CD4-positive, alpha-beta T cell treated with Interleukin-21 for 1 hour (primary cell): ENCODE measurements at places on chromosomes 1 and 21.

GRCh38 chr1:47298025-47298699 is 15.8 kb downstream of the STIL start:
- DNase-seq, result no peak

- no peak for DNase-seq
Measured at GRCh38 chr21:39094847-39095579, 88.2 kb downstream of the PSMG1 start.

GRCh38 chr1:14263671-14264070 is 334.8 kb upstream of the KAZN start:
- DNase-seq, result no peak

GRCh38 chr1:20660847-20661206 is 342 bp downstream of the DDOST start:
- peak; percentile 27 for DNase-seq

DNA sequence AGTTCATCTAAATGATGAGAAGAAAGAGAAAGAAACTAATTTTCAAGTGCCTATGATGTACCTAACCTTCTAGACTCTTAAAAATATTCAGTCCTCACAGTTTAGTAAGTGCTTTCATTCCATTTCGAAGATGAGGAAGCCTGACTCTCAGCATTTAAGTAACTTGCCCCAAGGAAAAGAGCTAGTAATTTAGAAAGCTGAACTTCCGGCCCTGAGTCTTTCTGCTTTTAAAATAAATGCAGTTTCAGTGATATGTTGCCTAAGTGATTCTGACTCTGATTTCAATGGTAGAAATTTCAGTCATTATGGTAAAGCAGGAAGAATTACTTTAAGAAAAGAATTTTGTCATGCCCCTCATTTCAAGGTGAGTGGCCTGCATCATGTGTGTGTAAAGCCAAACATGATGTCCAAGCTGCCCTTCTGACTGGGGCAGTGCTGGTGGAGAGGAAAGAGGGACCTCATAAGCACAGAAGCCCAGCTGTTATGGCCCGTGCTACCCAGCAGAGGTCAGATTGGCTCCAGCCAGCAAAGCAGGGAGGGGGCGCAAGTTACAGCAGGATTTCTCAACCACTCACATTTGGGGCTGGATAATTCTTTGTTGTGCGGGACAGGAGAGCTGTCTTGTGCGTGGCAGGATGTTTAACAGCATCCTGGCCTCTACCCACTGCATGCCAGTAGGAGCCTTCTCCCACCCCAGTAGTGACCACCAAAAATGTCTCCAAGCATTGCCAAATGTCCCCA is 10.7 kb downstream of the ATP1A4 start:
- DNase-seq, result no peak

- no peak for DNase-seq
Measured at GRCh38 chr1:56788588-56788987, 30.6 kb downstream of the FYB2 start.

GRCh38 chr1:234405676-234406075 is 32.4 kb downstream of the COA6 start:
- DNase-seq, result no peak

DNA sequence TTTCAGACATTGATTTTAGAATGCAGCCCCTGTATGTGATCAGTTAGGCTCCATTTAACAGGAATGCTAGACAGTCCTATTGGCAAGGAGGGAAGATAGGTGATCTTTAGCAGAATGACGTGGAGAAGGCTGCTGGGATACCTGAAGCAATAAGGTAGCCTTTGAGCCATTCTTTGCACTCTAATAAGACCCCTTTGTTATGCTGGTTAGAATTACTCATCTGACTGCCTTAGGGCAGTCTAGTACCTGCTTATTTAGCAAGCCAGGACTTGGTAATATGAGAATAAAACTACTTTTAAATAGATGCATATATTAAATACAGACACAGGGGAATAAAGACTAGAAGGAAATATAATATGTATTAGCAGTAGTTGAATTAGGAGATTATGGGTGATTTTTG is 29.1 kb downstream of the NGF start:
- DNase-seq, result no peak

GRCh38 chr1:7421471-7422075 is 349.5 kb upstream of the VAMP3 start:
- DNase-seq, result no peak

GRCh38 chr1:61318319-61319125 is 236.2 kb downstream of the NFIA start:
- no peak for DNase-seq

- no peak for DNase-seq
Measured at GRCh38 chr1:218785928-218786327, 387.8 kb upstream of the LYPLAL1 start.

- DNase-seq, result no peak
Measured at GRCh38 chr1:19229229-19229628, 19.2 kb upstream of the UBR4 start.

DNA sequence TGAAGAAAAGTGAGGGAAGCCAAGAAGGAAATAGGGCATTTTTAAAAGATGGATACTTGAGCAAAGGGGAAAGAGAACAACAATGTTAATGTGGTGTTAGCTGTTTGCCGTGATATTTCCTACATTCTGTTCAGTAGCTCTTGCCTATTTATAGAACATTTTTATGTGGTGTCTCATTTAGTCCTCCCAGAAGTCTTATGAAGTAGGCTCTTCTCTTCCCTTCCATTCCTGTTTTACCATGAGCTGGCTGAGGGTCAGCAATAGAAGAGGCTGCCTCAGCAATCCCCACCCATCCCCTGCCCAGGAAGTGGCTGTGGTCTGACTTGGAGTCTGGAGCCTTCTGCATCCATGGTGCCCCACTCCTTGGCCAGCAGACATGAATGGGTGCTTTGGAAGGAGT is 60.1 kb downstream of the KIAA0040 start:
- no peak for DNase-seq

DNA sequence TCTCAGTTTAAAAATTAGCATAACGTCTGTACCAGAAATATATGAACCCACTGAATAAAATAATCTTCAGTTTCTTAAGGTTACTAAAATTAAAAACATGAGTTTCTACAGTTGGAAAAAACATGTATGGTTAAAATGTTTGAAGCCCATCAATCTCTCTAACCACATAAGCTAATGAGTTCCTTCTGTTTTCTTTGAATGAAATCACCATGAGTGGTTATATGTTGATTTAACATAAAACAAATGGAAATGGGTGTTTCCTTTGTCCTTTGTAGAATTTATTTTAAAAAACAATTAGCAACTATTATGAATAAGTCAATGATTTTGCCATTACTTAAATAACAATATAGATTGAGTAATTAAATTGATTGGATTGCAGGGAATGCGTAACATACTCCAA is 3.0 kb upstream of the ADGRL2 start:
- no peak for DNase-seq

GRCh38 chr1:158366783-158367182 is 13.1 kb downstream of the CD1E start:
- DNase-seq, result no peak

DNA sequence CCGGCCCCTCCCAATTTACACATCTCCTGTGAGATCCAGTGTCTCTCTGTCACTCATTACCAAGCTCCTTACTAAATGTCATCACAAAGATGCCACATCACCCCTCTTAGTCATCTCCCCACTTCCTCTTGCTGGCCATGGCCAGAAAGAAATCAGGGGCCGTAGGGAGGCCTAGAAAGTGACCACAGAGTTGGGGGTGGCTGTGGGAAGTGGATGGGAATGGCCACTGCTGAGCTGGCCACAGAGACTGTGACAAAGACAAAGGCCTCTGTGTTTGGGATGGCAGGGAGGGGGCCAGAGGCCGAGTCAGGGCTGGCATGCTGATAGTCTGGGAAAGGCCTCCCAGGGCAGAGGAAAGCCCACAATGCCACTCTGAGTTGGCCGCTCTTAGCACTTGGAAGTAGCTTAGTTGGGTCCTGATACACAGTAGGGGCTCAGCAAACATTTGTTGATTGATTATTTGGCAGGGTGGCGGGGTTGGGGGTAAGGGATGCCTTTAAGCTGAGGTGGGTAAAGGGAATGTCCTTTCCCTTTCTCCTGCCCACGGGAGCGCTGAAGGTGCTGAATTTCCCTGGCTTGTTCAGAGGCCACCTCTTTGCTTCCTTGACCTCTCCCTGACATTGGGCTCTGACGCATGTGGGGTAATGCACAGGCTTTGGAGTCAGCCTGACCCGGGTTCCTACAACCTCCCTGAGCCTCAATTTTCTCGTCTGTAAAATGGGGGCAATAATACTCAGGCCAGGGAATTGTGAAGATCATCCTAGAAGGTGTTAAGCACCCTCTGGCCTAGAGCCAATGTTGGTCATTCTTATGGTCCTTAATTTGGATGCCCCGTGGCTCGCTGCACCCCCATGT is 13.2 kb downstream of the NAV1 start:
- no peak for DNase-seq

DNA sequence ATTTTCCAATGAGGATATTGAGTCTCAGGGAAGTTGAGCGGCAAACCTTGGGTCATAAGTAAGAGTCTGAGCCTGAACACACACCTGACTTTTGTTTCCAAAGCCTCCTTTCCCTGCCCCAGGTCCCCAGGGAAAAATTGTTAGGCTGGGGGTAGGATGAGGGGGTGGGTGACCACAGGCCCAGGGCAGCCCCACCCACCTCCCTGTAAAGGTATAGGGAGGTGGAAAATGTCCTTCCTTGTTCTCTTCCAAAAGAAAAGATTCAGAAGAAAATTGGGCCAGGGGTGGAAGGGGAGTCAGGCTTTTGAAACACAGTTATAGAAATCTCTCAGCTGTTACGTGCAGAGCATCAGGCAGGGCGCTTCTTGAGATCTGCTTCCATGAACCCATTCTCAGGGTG is 129.7 kb upstream of the NGF start:
- no peak for DNase-seq

- no peak for DNase-seq
Measured at GRCh38 chr1:183831311-183831710, 26.4 kb downstream of the RGL1 start.

DNA sequence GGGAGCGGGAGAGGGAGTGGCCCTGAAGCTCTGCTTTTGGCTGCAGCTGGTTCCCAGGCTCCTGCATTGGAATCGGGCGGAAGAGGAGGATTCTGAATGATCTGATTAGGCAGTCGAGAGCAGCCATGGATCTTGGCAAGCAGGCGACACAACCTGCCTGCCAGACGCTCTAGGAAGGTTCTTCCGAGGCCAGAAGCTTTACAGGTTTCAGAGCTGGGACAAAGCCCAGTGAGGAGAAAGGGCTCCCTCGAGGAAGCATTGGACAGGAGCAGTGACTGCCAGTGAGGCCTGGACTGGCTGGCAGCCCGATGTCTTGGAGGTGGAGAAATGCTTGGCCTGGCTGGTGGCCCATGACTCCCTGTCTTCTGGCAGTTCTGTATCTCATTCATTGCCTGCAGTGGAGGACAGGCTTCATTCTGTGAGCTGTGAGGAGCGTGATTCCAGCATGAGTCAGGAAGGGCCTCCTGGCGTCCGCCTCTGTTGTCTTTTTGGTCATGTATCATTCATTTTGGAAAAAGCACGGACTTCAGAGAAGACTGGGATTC is 132.7 kb upstream of the IPO9 start:
- DNase-seq, result no peak

DNA sequence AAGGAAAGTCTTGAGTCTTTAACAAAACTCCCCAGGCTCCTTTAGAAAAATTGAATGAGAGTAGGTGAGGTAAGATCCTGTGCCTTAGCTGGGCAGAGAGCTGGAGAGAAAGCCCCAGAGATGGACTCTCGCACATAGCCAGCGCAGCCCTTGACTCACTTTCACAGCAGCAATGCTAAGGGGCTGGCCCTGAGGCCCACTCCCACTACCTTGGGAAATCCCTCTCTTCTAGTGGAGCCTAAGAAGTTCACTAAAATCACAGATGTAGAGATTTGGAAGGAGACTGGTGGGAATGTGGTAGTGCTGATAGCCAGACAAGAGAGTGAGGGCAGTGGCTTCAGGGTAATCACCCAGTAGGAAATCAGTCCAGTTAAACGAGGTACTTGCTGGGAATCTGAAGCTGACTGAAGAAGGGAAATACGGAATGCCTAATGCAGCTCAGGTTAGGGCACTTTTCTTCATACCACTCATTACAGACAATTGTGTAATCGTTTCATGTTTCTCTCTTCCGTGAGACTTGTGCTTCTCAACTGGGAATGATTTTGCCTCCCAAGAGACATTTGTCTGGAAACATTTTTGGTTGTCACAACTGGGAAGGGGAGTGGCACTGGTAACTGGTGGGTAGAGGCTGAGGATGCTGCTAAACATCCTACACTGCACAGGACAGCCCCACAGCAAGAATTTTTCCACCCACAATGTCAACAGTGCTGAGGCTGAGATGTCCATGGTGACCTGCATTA is 42.4 kb upstream of the LRRC8C start:
- DNase-seq, result no peak

GRCh38 chr1:5615076-5615475 is 377.1 kb downstream of the NPHP4 start:
- DNase-seq, result no peak

- DNase-seq, result peak; percentile 19
Measured at GRCh38 chr1:48469616-48470480, 2.2 kb downstream of the SPATA6 start.

- DNase-seq, result peak; percentile 37
Measured at GRCh38 chr21:44455524-44456213, 359 bp downstream of the LRRC3 start.

GRCh38 chr1:44031252-44032169 is at the start of gene SLC6A9:
Gene SLC6A9 (minus strand): TSS chr1:44031462. CDS start chr1:44024277, 7,185 bp downstream.
- no peak for DNase-seq

DNA sequence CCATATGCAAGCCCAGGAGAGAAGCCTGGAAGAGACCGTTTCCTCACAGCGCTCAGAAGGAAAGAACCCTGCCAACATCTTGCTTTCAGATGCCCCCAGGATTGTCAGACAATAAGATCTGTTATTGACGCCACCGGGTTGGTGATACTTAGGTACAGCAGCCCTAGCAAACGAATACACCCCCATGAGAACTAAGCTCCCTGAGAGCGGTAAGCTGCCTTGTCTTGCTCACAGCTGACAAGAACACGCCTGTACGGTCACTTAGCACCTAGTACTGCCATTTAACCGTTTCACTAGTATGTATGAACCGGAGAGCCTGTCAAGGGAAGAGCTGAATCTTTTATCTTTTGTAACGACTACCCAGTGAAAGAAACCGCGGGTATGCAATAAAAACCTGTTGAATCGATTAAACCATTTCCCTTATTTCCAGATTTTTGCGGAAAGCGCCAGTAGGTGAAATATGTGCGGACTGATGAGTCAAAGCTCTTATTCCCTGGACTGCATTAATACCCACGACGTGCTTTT is 619 bp upstream of the ZBTB8B start:
- no peak for DNase-seq

GRCh38 chr1:247332215-247332622 is 552 bp upstream of the ZNF496 start:
- peak; percentile 47 for DNase-seq

DNA sequence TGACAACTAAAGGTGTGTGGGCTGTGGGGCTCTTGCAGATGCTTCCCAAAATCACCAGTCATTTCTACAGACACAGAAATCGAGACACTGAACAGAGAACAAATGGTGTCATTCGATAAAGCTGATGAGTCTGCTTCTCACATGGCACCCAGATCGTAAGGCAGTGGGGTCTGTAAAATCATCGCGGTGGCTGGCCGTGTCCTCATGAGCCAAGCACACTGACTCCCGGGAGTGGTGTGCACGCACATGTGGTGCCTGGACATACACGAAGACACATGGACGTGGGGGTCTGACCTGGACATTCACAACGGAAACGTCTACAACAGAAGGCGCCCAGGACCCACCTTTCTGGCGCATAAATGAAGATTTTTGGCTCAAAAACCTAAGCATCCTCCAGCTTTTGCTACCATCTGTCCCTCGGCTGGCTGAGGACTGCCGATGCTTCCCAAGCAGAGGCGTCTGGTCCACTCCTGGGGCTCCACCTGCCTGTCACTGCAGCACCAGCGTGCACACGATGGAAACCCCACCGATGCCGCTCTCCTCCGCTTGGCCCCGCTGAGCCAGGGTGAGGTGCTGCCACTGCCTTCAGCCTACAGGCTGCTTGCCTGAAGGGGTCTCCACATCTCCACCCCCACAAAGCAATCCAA is 6.8 kb downstream of the SMIM1 start:
- DNase-seq, result no peak
